NCI-H2081 (cell line): ENCODE measurements at places on chromosomes 13 and 19.

GRCh38 chr13:21636656-21637055 is 32.7 kb upstream of the MICU2 start:
- no peak for DNase-seq

GRCh38 chr13:66312312-66313087 is 917.6 kb downstream of the PCDH9 start:
- peak; percentile 12 for DNase-seq

- no peak for DNase-seq
Measured at GRCh38 chr19:38699647-38700349, 44.5 kb downstream of the CAPN12 start.

DNA sequence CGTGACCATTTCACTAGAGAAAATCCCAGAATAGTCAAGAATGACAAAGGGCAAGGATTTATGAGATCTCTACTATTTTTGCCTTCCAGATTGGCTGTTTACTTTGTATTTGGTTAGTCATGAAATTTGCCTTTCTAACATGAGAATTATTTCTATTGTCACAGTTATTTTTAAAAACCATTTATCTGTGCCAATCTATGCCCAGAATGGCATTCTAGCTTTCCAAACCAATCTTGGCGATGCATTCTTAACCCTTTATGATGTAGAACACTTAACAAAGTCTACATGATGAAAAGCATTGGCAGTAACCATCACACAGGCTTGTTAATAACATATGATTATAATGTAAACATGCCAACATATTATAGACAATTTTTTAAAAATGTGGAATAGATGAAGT is 65.2 kb downstream of the SCEL start:
- no peak for DNase-seq

- no peak for DNase-seq
Measured at GRCh38 chr19:58007285-58007684, 4.7 kb upstream of the ZNF606 start.

DNA sequence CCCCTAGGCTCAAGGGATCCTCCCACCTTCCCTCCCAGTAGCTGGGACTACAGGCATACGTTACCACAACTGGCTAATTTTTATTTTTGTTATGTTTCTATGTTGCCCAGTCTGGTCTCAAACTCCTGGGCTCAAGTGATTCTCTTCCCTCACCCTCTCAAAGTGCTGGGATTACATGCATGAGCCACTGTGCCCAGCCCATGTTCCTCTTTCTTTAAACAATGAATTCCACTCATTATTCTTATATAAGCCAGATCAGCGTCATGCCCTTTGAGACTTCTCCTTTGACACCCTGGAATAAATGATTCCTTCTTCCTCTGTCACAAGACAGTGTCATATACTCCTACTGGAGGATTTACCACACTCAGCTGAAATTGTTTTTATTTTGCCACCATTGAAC is 519.9 kb upstream of the SPRY2 start:
- no peak for DNase-seq

DNA sequence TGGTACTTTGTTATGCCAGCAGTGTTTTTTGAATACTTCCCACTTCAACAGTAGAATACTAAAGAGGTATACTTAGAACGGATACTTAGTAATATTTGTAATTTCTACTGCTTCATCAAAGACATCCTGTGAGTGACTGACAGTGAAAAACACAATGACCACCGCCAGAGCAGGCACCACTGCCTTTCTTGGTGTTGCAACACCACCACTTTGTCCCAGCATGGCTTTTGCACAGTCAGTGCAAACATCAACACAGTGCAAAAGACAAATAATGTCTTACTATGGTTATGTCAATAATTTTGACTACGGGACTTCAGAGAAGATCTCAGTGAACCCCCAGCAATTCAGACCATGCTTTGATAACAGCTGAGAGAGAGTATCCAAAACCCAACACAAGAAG is 220.5 kb downstream of the RBM26 start:
- DNase-seq: no peak

DNA sequence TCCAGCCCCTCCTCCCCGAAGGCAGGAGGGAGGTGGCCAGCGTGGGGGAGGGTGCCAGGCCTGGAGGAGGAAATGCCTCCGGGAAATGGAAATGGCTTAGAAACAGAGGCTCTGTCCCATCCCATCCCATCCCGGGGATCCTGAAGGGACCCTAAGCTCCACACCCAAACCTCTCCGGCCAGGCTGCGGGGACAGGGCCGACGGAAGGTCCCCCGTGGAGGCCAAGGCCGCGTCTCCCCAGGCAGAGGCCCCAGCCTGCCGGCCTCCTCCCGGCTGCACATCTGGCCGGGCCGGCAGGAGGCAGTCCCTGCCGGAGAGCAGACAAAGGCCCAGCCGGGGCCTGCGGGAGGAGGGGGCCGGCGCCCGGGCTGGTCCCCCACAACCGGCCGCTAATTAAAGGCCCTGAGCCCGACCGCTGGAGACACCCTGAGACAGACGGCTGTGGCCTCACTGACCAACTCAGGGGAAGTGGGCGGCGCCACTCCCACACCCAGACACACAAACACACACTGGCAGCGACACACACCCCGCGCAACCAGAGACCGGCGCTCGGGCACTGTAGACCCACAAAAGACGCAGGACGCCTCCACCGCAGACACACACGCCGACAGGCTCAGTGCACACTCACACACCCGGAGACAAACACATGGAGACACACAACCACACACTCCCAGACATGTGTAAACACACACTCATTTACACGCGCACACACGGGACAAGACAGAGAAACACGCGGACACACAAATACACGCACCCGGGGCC is 1.1 kb downstream of the ADAMTS10 start:
- DNase-seq: no peak

- no peak for DNase-seq
Measured at GRCh38 chr13:34899888-34900287, 42.2 kb upstream of the NBEA start.

GRCh38 chr13:50460358-50460757 is 383.1 kb downstream of the DLEU7 start:
- DNase-seq: no peak

DNA sequence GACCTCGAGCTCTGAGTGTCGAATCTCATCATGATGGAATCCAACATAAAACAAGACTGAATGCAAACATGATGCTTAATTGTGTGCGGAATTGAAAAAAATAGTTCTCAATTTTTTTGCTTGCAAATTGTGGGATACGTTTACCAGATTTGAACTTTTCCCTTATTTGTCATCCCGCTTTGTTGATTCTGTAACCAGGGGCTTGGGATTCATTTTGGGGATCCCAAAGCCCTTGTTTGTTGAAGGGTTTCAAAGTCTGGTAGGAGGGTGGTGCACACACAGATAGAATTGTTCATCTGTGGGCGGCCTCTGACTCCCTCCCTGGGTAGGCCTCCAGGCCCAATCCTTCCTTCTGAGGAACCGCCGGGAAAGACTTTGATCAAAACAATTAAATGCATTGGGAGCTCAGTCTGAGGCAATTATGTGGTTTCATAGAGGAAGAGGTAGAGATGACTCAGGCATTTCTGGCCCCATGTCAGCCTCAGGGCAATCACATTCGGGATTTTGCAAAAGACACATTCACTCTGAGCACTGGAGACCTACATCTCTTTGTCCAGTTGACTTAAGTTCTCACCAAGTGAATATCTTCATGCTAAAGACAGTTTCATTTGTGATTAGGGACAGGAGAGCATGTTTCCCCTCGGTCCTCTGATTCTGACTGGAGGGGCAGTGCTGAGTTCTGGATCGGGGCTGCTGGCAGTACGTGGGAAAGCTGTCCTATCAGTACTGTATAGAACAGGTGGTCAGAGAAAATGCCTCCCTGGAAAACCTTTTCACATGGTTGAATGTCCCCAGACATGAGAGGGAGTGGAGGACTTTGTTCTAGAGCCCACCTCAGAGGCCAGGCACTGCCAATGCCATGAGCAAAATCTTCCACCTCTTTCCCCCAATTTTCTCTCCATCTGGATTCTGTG is 27.8 kb upstream of the IGFL4 start:
- DNase-seq: no peak

- no peak for DNase-seq
Measured at GRCh38 chr13:100611678-100612492, 23.3 kb upstream of the GGACT start.

- no peak for DNase-seq
Measured at GRCh38 chr13:33281951-33282595, 3.5 kb downstream of the STARD13 start.

GRCh38 chr13:79442221-79442620 is 36.2 kb upstream of the RBM26 start:
- DNase-seq: no peak

DNA sequence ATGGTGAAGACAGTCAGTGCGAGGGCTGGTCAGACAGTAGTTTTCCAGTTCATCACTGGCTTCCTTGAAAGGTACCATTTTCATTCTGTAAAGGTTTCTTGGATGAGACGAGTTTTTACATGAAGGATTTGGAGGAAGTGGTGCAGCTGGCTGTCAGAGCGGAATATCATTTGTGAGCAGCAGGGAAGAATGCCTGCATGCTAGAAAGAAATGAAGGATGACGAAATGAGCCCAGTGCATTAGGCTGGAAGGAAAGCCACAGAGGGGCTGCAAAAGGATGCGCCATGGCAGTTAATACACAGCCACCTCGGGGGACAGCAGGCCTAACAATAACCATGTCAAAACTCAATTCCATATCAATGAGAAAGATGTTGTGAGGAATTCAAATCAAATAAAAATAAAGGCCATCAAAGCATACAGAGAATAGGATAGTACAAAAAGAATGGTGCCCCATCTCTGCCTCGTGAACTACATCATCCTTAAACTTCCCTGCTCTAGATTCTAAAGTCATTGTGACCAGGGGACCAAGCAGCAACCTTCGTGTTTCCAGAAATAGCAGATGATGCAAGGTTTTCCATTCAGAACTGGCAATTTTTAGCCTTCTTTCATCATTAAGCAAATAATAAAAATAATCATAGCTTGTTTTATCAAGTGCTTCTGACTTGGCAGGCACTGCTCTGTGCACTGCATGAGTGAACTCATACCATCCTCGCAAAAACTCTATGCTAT is 504.2 kb downstream of the RFC3 start:
- no peak for DNase-seq

DNA sequence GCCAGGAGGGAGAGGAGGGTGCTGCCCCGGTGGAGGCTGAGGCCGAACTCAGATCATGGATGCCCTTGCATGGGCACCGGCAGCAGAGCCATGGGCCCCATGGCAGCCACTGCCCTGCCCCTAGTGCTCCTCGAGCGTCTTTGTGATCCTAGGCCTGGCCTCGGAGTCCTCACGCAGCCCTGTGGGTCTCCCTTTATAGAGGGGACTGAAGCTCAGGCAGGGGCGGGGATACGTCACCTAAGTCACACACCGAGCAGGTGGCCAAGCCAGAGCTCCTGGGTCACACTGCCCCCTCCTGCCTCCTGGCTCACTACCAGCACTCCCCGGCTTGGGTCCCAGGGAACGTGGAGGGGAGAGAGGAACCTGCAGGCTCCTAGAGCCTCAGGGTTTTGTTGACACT is 28.7 kb downstream of the DHX34 start:
- DNase-seq: peak; percentile 82

GRCh38 chr13:80340651-80341100 is 250 bp downstream of the SPRY2 start:
- DNase-seq: peak; percentile 68

GRCh38 chr13:32515246-32515645 is 23.3 kb downstream of the N4BP2L2 start:
- no peak for DNase-seq

GRCh38 chr19:536881-537404 is 5.4 kb downstream of the CDC34 start:
- no peak for DNase-seq

GRCh38 chr19:14848822-14849221 is at the start of gene OR7A10:
Gene OR7A10, minus strand, starts transcription at chr19:14848922. Its CDS starts 7,045 bp downstream, at chr19:14841877.
- no peak for DNase-seq

- DNase-seq: no peak
Measured at GRCh38 chr13:25689539-25689938, 317.8 kb downstream of the ATP8A2 start.

GRCh38 chr19:7267792-7268704 is 26.2 kb downstream of the INSR start:
- no peak for DNase-seq
